Panc1 (cell line): ENCODE measurements at places on chromosomes 11 and 22.

GRCh38 chr11:8257003-8257664, 6.5 kb downstream of the LMO1 start:
- no peak for DNase-seq

- DNase-seq, result no peak
These were observed 51.8 kb downstream of the THAP12 start for GRCh38 chr11:76329084-76329648.

- no peak for DNase-seq
These were observed 33.0 kb upstream of the PRR5 start for GRCh38 chr22:44668886-44669521.

- no peak for DNase-seq
These were observed 194.0 kb downstream of the FAM181B start for GRCh38 chr11:82539669-82540068.

DNA sequence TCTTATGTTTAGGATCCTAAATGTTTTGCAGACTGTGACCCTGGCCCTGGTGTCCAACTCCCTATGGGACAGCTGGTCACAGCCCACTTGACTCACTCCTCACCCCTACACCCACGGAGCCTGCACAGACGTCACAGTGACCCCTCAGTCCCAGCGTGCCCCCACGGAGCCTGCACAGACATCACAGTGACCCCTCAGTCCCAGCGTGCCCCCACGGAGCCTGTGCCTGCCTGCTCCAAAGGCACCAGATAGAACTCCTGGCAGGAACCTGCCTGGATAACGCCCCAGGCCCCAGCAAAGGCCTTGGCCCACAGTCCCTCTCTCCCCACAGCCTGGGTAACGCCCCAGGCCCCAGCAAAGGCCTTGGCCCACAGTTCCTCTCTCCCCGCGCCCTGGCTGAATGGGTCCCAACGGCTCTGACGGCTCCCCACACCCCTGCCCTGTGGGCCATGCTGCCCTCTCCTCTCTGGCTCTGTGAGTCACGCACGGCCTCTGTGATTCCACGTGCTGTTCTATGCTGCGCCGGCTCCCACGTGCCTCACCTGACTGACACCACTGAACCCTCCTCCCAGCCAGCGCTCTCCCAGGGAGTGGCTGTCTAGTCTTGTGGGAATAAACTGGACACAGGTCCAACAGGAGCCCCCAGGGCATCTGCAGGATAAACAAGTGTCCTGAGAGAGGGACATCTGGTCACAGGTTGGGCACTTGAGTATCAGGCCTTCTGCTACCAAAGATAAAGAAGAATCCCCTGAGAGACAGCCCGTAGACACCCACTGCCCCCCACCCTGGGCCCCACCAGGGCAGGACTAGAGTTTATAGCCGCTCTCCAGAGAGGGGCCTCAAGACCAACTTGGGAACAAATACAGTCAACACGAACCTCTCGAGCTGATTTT, 250.3 kb downstream of the BRD1 start:
- no peak for DNase-seq

- no peak for DNase-seq
These were observed 4.4 kb downstream of the MOGAT2 start for GRCh38 chr11:75721852-75722668.

GRCh38 chr11:81497202-81497804, 1236.4 kb downstream of the FAM181B start:
- peak; percentile 12 for DNase-seq

GRCh38 chr11:20070459-20070858, 89.8 kb downstream of the DBX1 start:
- DNase-seq, result no peak

DNA sequence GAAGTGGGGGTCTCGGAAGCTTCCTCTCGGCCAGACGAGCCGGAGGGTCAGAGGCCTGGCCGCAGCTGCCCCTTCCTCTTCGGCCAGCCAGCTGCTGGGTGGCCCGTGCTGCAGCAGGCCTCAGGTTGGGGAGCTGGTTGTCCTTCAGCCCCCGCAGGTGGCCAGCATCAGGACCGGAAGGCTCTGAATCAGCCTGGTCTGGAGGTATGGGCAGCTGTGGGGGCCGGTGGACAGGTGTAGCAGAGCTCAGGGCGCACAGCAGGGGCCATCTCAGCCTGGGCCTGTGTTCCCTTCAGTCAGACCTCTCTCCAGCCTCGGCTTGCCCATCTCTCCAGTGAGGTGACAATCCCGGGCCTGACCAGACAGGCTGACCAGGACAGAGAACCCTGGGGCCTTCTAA, 13.9 kb upstream of the TBX1 start:
- no peak for DNase-seq

DNA sequence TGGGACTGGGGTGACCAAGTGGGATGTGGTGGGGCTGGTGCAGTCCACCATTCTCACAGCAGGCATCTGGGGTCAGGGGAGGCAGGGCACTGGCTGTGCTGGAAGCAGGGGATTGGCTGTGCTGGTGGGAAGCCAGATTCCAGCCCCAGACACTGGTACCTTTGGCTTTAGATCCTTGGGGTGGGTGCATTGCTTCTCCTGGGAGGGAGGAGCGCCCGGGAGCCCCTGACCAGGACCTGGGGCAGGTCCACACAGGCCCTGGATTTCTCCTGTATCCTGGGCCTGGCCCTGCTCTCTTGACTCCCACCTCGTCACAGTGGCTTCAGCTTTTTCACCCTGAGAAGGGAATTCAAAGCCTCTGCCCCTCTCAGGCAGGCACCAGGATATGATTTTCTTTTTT, 38.5 kb downstream of the ST3GAL4 start:
- DNase-seq, result no peak

GRCh38 chr11:118912742-118913410, 12.8 kb downstream of the BCL9L start:
- DNase-seq, result no peak

DNA sequence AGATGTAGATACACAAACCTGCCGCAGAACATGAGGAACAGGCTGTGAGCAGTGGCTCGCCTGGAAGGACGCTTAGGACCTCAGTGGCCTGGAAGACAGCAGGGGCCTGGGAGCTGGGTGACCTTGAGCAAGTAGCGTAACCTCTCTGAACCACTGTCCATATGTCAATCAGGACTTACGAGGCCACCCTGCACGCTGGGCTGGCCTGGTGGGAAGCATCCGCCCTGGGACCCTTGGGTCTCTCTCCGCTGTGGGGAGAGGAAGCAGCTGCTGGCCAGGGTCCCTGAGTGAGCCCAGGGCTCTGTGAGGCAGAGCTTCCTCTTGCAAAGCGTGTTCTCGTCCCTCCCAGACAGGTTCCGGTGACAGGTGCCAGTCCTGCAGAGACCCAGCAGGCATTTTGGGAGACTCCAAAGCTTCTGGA, 14.0 kb upstream of the EHD1 start:
- no peak for DNase-seq

DNA sequence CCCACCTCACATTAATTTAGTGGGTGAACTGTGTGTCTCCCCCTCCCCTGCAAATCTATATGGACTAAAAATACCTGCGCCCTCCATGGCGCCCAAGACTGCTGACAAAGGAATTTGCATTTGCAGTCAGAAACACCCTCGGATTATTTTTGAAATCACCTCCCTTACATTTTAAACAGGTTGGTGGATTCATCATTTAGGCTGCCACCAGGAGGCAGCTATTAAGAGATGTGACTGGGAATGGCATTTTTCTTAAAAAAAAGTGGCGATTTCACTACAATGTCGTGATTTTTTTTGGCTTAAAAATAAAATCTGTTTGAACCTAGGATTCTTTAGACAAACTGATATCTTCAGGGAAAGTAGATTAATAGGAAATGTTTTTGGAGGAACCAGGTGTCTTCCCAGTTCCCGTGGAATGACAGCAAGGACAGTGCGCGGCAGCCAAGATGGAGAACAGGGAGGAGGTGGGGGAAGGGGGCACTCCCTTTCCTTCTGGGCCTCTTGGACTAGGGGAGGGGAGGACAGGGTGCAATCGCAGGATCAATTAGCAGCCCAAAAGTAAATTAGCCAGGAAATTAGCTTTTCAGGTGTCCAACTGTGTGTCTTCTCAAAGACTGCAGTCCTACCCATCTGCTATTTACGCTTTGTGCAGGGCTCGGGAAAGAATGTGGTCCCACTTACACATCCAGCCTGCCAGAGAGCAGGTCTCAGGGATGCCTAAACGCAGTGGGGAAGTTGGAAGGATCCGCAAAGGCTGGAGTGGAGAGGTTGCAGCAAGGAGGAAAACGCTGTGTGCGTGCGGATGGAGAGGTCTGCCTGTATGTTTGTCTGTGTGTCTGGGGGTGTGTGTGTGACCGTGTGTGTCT, 496.4 kb downstream of the NTM start:
- DNase-seq, result no peak

DNA sequence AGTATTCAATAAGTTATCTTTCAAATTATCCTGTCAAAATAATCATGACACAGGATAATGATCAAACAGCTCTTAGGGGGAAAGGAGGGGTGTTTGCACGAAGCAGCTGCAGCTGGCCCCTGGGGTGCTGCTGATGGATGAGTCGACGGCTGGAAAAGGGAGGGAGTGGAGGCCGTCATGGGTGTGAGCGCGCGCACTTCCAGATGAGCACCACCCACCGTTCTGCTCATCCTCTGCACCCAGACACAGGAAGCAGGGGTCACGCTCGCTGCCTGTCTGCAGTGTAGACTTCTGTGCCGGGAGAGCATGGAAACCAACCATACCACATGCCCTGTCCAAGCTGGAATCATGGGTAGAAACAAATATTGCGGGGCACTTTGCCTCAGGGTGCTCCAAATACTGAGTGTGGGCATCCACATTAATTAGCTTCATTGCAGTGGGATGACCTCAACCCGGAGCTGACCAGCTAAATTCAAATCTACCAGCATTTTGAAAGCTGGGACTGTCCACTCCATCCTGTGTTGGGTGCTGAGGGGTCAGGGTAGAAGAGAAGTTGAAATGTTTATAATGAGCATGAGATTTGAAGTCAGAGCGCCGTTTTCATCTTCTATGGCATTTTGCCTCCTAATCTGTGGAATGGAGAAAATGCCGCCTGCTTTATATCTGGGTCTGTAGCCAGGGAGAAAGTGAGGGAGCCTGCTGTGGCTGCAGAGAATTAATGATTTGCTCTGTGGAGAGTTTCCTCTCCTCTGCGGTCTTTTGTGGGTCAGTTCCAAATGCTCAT, 802.4 kb downstream of the TBC1D22A start:
- no peak for DNase-seq

- DNase-seq, result no peak
These were observed 141.1 kb downstream of the RCN1 start for GRCh38 chr11:32231909-32232493.

GRCh38 chr22:18906896-18907295, 776 bp downstream of the DGCR6 start:
- no peak for DNase-seq

- DNase-seq, result peak; percentile 64
These were observed 32.3 kb downstream of the ARVCF start for GRCh38 chr22:19984201-19984753.

GRCh38 chr11:66070604-66071380, 720 bp downstream of the PACS1 start:
- no peak for DNase-seq

DNA sequence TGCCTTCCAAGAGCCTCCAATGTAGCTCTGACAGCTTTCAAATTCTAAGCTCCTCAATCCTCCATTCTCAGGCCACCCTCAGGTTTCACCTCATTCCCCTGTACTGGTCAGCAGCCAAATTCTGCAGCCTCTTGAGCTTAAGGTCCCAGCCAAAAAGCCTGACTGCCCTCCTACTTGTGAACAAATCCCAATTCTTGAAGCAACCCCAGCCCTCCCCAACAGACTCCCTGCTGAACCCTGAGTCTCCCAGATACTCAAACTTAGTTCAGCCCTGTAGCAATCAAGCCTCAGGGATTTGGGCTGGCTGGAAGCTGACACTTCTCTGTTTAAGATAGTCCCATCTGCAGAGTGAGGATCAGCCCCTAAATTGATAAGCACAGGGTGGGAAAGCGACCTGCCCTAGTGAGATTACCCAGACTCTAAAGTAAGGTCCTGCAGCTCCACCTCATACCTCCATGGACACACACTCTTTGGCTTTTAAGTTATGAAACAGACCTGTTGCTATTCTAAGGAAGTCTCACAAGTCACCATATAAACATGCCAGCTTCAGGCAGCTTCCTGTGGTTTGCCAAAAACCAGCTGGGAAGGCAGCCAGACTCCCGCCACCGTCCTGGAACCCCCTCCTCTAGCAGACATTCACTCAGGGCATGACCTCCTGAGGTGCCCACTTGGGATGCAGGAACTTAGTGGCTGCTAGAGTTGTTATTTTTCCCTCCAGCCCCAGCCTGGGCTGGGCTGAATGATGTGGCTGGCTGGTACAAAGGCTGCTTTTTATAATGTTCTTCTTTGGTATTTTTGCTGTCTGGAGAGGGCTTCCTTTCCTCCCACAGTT, 82.5 kb upstream of the PICALM start:
- no peak for DNase-seq

- no peak for DNase-seq
These were observed 7.3 kb downstream of the SIDT2 start for GRCh38 chr11:117185736-117186430.

DNA sequence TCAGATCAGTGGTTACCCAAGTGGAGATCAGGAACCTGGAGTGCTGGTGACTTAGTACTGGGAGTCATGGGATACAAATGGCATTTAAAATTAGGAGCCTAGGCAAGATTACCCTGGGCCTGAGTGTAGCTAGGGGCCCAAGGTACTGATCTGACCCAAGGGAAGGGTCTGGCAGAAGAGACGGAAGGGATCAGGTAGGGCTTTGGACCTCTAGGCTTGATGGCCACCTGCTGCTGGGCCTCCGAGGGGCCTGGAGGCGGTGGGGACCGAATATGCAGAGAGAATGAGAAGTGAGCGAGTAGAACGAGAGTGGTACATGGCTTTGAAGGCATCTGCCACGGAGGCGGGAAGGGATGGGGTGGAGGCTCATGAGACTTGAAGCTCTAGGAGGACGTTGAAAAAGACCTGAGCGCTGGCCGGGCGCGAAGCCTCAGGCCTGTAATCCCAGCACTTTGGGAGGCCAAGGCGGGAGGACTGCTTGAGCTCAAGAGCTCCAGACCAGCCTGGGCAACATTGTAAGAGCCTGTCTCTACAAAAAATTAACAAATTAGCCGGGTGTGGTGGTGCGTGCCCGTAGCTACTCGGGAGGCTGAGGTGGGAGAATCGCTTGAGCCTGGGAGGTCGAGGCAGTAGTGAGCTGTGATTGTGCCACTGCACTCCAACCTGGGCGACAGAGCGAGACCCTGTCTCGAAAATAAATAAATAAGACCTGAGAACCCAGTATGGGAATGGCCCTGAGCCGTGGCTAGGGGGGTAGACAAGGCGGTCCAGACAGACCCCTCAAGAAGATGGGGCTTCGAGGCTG, 563 bp upstream of the PPIL2 start:
- DNase-seq, result no peak

GRCh38 chr11:73141031-73141308, 1.1 kb downstream of the FCHSD2 start:
- no peak for DNase-seq

DNA sequence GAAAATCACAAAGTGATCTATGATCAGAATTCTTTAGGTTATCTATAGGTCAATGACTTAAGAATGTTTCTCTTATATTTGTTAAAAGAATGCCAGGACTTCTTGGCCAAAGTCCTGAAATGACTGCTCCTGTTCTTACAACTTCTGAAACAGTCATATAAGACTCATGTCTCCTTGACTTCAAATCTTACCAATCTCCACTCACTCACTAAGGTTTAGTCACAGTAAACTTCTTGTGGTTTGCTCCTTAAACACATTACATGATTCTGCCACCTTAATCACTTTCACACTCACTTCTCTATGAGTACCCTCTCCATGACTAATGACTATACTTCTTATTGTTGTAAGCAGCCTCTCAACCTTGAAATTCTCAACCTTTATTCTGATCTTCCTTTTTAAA, 648.7 kb upstream of the CCDC179 start:
- no peak for DNase-seq
